ENCODE measurements at places on chromosomes 16 and 17.

- no peak for DNase-seq
These were observed 44.5 kb downstream of the AATF start for GRCh38 chr17:36993227-36993626.

DNA sequence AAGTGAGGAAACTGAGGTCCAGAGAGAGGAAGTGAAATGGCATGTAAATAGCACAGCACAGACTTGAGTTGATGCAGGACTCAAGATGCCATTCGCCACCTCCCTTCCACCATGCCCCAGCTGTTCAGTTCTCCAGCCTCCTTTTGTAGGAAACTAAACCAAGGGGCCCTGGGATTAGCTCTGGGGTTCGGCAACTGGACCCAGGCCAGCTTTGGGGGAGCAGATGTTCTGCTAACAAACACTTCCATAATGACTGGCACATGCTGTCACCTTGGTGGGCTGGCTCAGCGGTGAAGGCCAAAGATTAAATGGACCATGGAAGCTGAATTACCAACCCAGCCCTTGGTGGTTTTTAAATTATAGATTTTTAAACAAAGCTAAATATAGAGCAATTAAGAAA, 77.0 kb downstream of the IRX6 start:
- no peak for DNase-seq

GRCh38 chr16:17281052-17281451, 189.7 kb downstream of the XYLT1 start:
- DNase-seq = no peak

DNA sequence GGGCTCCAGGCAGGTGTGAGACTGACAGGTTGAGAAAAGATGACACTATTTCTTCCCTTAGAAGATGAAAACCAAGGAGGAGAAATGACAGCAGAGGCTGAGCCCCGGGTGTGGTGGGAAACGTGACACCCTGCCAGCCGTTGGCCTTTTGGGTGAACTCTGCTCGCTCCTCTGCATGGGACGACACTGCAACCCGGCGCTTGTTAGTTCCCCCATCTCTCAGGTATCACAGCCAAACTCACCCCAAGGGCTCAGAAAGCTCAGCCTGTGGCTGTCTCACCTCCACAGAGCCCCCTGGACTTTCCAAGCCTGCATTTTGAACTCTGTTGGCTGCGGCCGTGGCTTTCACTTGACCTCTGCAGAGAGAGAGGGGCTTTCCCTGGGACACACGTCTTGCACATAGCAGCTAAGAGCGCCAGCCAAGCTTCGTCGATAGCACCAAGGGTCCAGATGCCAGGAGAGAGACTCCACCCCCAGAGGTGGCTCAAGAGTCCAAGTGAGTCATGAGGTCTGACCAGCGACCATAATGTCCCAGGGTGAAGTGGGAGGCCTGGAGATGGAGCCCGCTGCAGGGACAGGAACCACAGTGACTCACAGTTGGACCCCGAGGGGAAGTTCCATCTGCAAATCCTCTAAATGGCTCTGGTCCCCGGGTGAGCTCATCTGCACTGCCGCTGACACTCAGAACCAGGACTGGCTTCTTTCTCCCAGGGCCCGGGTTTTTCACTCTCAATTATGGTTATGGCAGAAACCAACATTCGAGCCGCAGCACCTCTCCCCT, 301.9 kb downstream of the SOX9 start:
- no peak for DNase-seq

DNA sequence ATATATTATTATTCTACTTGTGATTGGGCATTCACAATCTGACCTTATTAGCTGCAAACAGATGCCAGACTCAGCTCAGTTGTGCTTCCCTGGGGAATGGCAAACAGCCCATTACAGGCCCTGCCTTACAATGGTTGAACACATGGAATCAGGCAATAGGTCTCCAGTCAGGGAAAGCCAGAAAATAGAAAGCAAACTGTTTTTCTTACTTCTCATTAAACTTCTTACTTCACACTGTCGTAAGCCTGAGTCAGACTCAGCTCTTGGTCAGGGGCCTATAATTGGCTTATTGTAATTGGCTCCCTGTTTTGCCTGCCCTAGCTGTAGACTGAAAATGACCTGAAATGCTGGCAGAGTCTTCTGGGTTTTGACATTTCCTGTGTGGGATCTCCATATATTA, 77.0 kb upstream of the CA10 start:
- DNase-seq = no peak

- no peak for DNase-seq
These were observed 32.7 kb downstream of the VPS53 start for GRCh38 chr17:681738-682529.

DNA sequence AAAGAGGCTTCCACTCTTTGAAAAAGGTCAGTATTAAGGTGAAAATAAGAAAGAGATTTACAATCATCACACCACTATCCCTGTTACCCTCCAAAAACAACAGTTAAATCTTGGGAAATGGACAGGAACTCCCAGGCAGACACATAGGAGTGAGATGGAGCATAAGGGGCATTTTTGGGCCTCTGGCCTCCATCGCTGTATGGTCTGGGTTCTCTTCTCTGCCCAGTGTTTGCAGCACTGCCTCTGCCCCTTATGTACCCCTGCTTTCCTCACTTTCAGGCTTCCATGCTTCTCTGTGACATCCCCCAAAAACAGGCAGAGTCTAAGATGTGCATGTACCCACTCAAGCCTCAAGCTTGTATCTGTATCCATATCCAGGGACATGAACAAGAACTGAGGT, 630 bp upstream of the HOXB2 start:
- DNase-seq = no peak

DNA sequence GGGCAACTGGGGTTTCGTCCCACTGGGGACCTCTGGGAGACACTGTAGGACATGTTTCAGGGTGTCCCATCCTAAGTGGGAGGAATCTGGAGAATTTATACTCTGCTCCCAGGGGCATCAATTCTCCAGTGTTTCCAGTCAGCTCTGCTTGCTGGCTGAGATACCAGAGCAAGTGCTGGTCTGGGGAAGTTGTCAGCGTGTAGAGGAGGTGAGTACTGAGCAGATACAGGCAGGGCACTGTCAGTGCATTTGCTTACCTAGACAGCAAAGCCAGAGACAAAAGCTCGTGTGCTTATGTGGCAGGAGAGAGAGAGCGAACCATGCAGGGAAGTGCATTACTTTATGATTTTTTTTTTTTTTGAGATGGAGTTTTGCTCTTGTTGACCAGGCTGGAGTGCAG, 20.2 kb upstream of the TOX3 start:
- no peak for DNase-seq

GRCh38 chr16:50340578-50340977, 28.2 kb downstream of the BRD7 start:
- DNase-seq = no peak

DNA sequence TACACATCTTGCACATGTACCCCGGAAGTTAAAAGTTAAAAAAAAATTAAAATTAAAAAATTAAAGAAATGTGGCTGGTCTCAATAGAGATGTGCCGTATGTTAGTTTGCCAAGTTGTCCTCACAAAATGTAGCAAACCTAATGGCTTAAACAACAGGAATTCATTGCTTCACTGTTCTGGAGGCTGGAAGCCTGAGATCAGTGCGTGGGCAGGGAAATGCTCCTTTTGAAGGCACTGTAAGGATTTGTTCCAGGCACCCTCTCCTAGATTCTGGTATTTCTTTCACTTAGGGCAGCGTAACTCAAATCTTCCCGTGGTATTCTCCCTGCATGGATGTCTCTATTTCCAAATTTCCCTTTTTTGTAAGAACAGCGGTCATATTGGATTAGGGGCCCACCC, 32.7 kb upstream of the MON1B start:
- DNase-seq = no peak

DNA sequence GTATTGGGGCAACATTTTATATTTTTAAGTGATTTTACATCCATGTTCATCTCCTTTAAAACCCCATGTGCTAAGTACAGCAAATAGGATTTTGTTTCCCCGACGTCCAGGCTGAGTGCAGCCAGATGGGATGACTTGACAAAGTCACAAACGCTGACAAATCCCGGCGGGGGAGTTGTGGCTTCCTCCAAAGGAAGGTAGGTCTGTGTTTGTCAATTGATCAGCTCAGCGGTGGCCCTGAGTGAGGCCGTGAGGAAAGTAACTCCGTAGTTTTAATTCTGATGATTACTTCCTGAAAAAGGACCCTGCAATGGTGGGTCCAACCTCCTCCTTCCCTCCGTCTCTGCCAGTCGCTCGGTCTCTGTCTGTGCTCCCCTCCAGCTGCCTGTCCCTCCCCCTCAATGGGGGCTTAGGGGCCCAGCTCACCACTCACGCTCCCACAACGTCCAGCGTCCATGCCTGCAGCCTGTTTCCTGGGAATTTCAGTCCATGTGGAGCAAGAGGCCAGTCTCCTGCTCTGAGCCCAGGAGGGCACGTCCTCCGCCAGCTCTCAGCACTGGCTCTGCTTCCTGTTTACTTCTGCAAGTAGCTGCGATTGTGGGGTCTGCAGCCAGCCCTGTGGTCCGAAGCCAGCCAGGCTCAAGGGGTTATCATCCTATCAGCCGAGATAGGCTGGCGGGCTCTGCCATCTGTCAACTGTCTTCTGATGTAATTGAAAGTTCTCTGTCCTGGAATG, 209.4 kb upstream of the FOXF1 start:
- DNase-seq = no peak

DNA sequence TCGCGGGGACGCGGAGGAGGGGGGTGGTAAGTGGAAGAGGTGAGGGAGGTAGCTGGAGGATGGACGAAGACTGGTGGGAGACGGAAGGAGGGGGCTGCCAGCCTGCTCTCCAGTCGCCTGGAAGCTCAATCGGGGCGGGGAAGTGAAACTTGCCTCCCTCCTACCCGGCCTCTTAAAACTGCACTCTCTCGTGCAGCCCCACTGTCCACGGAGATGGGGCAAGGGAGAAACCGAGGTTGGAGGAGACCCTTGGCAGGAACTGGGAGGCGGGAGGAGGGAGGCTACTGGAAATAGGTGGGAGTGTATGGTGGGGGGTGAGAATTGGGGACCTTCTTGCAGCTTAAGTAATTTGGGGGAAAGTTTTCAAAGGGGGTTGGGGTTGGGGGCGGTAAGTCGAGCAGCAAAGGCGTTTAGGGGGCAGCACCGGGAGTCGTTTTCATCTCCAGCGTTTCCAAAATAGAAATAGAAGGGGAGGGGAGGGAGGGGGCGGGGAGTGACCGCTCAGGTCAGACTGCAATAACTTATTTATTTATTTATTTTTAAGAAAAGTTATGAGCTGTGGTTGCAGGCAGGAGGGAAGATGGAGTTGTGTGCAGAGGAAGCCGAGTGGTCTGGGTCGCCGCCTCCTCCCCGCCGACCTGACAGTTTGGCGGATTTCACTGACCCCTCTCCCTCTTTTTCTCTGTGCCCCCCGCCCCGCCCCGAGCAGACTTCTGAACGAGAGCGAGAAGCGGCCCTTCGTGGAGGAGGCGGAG, 1.4 kb downstream of the SOX9 start:
- peak; percentile 51 for DNase-seq

- DNase-seq = no peak
These were observed 693.0 kb upstream of the SOX9 start for GRCh38 chr17:71427801-71428200.

GRCh38 chr17:22310717-22311686, 618.7 kb downstream of the KCNJ18 start:
- DNase-seq = no peak

DNA sequence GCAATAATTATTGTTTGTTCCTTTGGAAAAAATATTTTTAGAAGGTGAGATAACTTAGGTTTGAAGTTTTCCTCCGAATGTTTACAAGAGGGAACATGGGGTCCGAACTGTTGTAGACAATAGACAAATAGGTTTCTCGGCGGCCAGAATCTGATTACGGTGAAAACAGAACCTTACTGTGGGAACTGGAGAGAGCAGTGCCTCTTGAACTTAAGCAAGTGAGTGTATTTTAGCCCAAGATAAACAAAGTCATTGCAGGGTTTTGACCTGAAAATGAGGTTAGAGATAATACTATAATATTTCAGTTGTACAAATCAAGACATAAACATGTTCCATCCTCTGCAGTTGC, 134.7 kb downstream of the ABCA8 start:
- DNase-seq = no peak

GRCh38 chr17:67353929-67354574, 12.3 kb downstream of the PSMD12 start:
- no peak for DNase-seq

DNA sequence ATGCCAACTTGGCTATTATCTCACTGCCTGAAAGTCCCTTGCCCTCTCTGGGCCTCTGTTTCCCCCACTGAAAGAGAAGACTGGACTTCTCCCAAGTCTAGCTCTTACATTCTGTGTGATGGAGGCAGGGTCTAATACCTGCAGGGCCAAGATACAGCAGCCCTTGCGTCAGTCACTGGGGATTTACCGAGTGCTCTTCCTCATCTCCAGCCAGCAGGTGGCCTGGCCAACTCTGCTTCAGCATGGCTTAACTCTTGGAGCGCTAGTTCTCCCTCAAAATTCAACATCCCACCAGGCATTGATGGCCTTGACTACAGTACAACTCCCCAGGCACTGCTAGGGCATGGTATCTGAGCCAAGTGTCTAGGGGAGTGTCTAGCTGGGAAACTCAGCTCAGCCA, 19.9 kb upstream of the MTMR4 start:
- no peak for DNase-seq

DNA sequence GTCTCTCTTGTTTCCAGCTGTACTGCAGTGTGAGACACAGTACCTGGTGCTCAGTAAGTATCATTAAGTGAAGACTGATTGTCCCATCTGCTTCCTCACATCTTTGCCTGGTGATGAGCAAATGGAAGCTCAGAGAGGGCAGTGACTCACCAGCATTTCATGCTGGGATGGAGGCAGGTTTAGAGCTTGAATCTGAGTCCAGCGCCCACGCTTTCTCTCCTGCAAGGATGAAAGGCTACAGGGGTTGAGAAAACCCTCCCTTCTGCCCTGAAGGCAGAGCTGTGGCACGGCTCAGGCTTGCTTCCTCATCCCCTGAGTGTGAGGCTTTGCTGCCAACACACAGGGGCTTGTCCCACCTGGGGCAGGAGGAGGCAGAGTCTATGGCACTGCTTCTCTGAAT, 1.5 kb upstream of the RNF112 start:
- no peak for DNase-seq

DNA sequence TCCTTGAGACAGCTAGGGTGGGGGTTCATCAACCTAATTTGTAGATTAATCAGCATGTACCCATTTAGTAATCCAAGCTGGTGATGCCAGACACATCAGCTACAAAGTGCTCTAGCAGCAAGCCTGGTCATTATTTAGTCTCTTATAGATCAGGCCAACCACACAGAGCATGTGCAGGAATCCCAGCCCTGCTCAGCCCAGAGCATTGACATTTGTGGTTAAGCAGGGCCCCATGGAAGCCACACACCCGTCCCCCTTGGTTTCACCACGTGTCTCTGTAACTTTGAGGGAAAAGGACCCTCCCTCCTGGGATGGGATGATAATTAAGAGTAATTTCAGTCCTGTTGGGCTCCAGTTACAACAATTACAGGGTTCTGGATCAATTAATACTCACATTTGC, 268.8 kb upstream of the RPL38 start:
- DNase-seq = no peak

GRCh38 chr16:88888461-88889387, 22.3 kb upstream of the PABPN1L start:
- DNase-seq = no peak

DNA sequence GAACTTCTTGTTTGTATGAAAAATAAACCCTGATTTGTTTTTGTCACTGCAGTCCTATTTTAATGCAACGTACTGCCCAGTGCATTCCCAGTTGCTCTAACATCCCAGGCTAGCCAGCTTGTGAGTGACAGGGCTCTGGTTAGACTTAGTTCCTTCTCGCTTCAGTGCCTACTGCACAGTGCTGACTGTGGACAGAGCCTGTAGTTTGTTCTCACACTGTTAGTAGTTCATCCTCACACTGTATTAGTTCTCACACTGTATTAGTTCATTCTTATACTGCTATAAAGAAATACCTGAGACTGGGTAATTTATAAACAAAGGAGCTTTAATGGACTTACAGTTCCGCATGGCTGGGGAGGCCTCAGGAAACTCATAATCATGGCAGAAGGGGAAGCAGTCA, 116.6 kb upstream of the SALL1 start:
- no peak for DNase-seq

- DNase-seq = no peak
These were observed 34.9 kb upstream of the ZNF469 start for GRCh38 chr16:88347656-88348376.

Measured in 8988T (cell line).